Fibroblast of skin of right biceps (primary cell): ENCODE measurements at places on chromosomes 7 and 10.

GRCh38 chr7:116173051-116174028 is 37.0 kb upstream of the TES start:
- peak; percentile 63 for DNase-seq

DNA sequence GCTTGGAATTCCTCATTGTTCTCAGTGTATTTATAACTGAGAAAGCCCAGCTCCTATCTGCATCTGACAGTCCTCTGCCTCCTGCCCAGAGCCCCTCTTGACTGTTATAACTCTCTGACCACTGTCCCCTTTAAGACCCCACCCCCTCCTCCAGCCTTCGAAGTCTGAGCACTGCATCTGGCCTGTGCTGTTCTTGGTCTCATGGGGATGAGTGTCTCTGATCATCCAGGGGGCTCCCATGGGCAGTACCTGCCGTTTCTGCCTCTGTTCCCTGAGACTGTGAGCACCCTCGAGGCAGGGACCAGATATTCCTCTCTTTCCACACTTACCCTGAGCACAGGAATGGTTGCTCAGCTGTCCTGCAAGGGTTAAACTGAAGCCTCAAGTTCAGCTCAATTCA is 7.7 kb downstream of the GHRHR start:
- DNase-seq, result no peak

- peak; percentile 92 for DNase-seq
Measured at GRCh38 chr7:36227223-36227622, 74.2 kb downstream of the EEPD1 start.

GRCh38 chr10:8044908-8045725 is 9.4 kb upstream of the GATA3 start:
- DNase-seq, result no peak
